Stimulated activated CD8-positive, alpha-beta memory T cell treated with anti-CD3 and anti-CD28 coated beads, Interleukin-12 subunit alpha, Interleukin-12 subunit beta, amount 100 ng/mL, for 1 hour (primary cell): ENCODE measurements at places on chromosomes 12 and 14.

- no peak for DNase-seq
These were observed 5.2 kb downstream of the MUCL1 start for GRCh38 chr12:54859502-54859901.

DNA sequence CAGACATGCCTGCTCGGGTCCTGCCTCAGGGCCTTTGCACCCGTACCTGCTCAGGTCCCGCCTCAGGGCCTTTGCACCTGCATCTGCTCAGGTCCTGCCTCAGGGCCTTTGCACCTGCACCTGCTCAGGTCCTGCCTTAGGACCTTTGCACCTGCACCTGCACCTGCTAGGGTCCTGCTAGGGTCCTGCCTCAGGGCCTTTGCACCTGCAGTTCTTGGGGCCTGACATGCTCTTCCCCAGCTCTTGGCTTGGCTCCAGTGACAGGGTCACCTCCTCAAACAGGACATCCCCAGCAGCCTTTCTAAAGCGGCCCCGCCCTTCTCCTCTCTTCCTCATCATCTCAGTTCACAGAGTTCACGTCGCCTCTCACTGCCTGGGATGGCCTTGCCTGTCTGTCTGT is 54.9 kb upstream of the NCOR2 start:
- no peak for DNase-seq

GRCh38 chr14:33728010-33728498 is 222.8 kb downstream of the EGLN3 start:
- DNase-seq: no peak

DNA sequence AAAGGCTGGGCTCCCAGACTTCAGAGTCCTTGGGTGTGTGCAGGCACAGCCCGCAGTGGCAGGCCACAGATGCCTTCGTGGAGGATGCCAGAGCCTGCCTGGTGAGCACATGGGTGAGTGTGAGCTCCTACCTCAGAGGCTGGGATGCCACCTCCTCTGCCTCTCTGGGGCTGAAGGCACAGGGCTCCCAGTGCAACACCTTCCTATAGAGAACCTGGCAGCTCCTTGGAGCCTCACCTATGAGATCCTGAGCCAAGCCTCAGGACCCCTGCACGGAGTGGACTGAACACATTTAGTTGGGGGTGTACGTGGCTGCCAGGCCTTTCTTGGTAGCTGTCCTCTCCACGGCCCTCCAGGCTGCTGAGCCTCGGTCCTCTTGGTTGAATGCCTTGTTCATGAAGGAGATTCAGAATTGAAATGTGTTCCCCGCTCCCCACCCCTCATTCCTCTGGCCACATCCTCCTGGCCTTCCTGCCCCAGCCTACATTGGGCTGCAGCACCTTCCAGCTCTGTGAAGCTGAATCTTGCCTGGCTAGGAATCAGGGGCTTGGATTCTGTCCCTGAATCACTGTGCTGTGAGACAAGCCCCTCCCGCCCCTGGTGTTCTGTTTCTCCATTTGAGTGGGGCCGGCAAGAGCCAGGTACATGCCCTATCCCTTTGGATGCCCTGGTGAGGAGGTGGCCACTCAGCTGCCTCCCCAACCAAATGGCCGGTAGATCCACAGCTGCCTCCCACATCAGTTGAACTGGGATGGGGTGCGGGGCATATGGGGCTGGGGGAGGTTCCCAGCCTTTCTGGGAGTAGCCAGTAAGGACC is 38.7 kb upstream of the TRAF3 start:
- DNase-seq: no peak

DNA sequence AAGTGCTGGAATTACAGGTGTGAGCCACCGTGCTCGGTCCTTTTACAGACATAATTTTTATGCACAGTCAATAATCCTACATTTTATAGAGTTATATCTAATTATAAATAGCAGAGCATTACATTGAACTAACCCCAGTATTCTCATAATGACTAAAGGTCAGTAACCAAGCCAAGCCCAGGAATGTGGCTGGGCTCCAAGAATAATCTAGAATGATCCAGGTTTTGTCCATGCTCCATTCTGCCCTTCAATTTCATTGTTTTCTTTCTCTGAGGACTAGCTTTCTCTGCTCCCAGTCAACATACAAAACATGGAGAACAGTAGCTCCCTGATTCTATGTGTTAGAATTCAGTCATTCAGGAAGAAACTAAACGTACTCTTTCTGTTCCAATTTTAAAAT is 92.1 kb upstream of the KRR1 start:
- no peak for DNase-seq

- no peak for DNase-seq
These were observed 5.4 kb downstream of the MDM1 start for GRCh38 chr12:68326716-68327115.

- DNase-seq: no peak
These were observed 17.0 kb downstream of the NFYB start for GRCh38 chr12:104121001-104121400.

GRCh38 chr12:95673576-95673975 is 117.0 kb downstream of the NTN4 start:
- DNase-seq: no peak
